Dermis blood vessel endothelial cell (primary cell): ENCODE measurements at places on chromosomes 2 and 18. TPM values are rescaled to one million over a fixed set of nuclear protein-coding genes. Genes with fewer than 3 reads are reported as not detected.

DNA sequence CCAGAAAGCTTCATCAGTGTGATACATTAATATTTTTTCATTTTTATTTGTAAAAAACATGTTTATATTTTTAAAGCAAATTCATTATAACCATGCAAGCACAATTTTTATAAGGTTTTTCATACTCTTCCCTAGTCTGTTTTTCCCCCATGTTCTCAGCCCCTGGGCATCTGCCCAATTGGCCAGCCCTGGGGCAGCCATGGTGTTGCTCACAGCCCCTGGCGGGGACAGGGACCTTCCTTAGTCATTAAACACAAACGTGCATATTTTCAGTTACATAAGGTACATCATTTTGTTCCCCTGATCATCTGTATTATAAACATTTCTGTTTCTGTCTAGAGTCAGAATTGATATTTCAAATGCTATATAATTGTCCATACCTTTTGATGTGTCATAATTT is 150.0 kb downstream of the ESCO1 start:
- DNase-seq, result no peak

Gene FOXI3
- total RNA-seq, result not detected in 2 replicates

GRCh38 chr18:79380816-79381806 is 14.6 kb upstream of the NFATC1 start:
- peak; percentile 76 for DNase-seq

Gene BMP10
- total RNA-seq, result not detected in 2 replicates

DNA sequence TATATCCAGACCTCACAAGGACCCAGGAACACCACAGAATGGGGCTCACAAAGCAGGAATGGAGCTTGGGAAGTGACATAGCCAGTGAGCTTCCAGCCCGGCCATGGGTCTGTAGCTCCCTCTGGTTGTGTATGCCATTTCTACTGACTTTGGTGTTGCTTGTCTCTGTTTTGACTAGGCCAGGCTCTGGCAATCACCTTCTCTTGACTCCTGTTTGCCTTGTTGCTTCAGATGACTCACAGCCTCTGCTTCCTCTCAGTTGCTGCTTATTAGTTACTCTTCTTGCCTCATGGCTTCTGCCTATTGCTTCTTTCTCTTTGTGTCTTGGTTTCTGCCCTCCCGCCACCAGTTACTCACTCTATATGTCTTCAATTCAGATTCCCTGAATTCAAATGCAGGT is 15.8 kb upstream of the IER3IP1 start:
- peak; percentile 55 for DNase-seq

Gene SPC25
- 2.6 and 6.4 TPM in 2 replicates for total RNA-seq

Gene CKAP2L
- total RNA-seq, result 2.4 and 12.8 TPM in 2 replicates

DNA sequence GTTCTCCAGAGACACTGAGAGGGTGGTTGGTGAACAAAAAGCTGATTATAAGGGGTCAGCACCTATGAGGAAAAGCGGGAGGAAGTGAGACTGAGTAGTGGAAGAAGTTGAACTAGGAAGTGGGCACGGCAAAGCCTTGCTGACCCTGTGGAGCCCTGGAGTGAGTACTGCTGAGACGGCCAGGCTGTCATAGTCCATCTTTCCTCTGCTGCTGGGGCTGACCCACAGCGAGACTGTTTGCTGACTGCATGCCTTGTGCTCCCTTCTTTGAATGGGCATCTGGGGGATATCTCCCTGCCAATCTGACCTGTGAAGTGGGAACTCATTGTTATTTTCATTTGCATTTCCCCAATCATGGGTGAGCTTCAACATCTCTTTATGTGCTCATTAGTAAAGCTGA is 92.4 kb upstream of the LDAH start:
- no peak for DNase-seq

GRCh38 chr2:64019975-64020528 is 824 bp upstream of the VPS54 start:
- DNase-seq, result no peak

DNA sequence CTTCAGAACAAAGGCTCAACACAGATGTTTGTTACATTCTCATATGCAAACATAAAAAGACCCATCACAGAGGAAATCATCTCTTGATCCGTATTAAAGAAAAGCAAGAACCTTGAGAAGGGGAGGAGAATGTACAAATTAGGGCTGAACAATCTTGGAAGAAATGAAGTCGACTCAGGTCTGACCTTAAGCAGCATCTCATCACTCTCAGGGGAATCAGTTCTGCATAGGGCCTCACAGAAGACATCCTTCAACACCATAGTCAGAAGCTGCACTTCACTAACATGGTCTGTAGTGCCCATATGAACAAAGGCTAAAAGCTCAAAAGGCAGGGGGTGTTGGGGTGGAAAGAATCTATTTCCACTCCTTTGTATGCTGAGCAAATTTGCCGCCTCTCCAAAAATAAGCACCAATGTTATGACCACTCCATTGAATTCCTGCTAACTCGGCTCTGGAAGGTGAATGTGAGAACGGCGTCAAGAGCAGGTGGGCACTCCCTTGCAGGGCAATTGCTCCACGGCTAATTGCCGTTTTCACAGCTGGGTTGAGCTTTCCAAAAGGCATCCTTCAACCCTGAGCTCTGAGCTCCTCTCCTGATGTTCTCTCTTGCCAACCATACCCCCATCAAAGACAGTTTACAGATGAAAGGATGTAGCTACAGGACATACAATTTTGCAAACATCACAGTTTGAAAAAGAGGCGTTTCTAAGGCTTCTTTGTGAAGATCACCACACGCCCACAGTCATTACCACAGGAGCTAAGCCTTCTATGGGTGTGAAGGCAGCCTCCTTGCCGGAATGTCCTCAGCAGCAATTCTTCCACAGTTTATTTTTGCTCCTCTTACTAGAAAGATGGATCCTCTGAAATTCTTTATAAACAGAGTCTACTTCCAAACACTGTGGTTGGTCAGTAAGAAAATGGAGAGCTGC is 10.0 kb downstream of the KLF7 start:
- DNase-seq, result no peak

Gene CTAGE1
- total RNA-seq, result not detected in 2 replicates

GRCh38 chr2:200679535-200679934 is 93.7 kb downstream of the AOX1 start:
- no peak for DNase-seq

Gene ITPRID2
- 191 and 211 TPM in 2 replicates for total RNA-seq

DNA sequence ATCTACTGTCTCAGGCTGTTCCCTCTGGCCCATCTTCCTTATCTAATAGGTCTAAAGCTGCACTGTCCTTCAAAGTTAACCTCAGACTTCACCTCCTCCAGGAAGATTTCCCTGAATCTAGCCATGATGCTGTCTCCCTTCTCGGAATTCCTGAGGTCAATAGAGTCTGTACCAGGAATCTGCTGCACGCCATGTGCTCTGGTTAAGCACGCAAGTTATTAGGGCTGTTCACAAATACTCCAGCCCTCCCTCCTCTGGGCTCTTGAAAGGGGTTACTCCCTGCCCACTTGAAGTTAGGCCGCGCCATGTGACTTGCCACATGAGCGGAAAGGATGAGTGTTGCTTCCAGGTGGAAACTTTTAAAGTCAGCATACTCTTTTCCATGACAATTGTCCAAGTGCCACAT is 43.6 kb downstream of the MCFD2 start:
- DNase-seq, result no peak

- no peak for DNase-seq
Observed at GRCh38 chr2:26000561-26001082, 18.3 kb upstream of the KIF3C start.
